ENCODE measurements at places on chromosomes 12 and 14.

GRCh38 chr12:52351196-52352059 is 15.9 kb downstream of the KRT85 start:
- ATAC-seq = no peak

- no peak for ATAC-seq
Measured at GRCh38 chr12:96578526-96579125, 89.2 kb downstream of the CFAP54 start.

DNA sequence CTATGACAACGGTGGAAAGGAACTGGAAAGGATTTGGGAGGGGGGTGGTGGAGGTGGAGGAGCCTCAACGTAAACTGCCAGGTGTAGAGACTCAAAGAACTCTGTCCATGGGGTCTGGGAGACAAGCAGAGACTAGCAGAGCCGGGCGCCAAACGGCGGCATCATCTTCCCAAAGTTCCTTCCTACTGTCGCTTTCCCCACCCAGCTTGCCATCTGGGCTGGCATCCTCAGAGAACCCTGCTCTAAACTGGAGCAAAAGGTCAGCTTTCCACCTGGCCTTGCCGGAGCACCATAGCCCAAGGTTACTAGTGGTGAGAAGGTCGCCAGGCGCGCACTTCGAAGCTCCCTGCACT is 4.0 kb upstream of the IRF2BPL start:
- no peak for ATAC-seq

- no peak for ATAC-seq
Measured at GRCh38 chr12:4238577-4238976, 35.0 kb upstream of the CCND2 start.

DNA sequence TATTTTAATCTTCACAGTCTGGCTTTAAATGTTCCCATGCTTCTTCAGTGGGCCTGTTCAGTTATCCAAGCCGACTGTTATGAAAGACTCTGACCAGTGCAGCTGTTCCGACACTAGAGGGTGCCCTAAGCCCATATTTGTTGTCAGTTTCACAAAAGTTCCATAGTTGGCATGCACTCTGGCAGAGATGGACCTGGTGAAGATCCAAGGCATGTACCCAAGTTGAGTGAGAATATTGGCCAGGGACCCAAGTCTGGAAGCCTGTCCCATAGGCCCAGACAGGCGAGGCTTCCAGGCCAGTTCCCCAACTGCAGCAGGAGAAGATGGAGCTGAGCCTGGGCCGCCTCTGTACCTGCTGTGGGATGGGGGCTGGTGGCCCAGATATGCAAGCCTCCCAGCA is 27.4 kb upstream of the GUCY2C start:
- ATAC-seq = peak; percentile 22

DNA sequence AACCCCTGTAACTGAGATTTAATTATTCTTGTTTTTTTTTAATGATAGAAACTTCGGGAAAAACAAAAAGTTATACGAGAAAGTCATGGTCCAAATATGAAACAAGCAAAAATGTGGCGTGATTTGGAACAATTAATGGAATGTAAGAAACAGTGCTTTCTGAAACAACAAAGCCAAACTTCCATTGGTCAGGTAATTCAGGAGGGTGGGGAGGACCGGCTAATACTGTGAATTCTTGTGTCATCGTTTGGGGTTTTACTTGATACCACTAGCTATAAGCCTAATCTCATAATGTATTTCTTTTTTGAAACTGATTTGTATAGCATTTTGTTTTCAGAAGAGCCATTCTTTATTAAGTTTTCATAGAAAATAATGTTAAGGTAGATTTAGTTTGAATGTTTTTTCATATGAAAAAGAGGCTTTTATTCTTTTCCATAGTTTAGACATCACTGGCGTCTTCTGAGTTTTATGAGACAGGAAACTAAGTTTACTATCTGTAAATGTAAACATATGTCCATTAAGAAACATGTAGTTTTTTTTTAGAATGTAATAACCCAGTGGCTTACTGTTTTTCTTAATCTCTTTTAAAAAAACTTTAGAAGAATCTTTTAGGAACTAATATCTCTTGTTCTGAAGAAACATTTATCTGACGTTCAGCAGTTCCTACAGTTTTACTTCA is 62.9 kb upstream of the ATP2A2 start:
- no peak for ATAC-seq

GRCh38 chr14:99412117-99413061 is 68.3 kb downstream of the SETD3 start:
- ATAC-seq = no peak

GRCh38 chr14:82403987-82404386 is 870.3 kb upstream of the SEL1L start:
- ATAC-seq = no peak

- no peak for ATAC-seq
Measured at GRCh38 chr14:38522724-38523123, 266.8 kb upstream of the CLEC14A start.

GRCh38 chr14:33914676-33915516 is 36.0 kb downstream of the EGLN3 start:
- ATAC-seq = peak; percentile 65

DNA sequence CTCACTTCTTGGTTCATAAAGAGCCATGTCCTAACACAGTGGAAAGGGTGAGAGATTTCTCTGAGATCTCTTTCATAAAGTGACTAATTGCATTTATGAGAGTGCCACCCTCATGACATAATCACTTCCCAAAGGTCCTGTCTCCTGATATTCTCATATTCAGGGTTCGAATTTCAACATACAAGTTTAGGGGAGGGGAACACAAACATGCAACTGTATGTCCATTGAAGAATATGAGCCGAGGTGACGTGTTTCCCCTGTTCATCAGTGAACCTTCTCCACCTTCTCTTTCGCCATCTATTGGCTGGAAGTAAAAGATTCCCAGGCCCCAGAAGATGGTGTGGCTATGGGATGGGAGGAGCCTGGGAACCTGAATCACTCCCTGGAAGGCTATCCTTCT is 354.2 kb upstream of the ATP2B1 start:
- ATAC-seq = no peak

- ATAC-seq = no peak
Measured at GRCh38 chr12:75239987-75240386, 30.3 kb upstream of the KCNC2 start.

DNA sequence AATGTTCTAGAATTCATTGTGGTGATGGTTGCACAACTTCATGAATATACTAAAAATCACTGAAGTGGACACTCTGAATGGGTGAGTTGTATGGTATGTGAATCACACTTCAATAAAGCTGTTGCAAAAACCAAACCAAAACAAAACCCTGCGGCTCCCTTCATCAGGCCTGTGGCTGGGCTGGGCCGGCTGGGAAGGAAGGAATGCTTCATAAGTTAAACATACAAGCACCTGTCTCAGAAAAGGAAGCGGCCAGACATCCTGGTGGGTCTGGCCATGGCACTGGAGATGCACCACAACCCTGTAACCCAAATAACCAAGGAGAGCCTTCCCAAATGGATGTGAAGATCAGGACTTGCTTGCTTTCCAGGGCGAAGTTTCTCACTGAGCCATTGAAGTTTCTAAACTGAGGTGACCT is 34.9 kb downstream of the TTC7B start:
- no peak for ATAC-seq

DNA sequence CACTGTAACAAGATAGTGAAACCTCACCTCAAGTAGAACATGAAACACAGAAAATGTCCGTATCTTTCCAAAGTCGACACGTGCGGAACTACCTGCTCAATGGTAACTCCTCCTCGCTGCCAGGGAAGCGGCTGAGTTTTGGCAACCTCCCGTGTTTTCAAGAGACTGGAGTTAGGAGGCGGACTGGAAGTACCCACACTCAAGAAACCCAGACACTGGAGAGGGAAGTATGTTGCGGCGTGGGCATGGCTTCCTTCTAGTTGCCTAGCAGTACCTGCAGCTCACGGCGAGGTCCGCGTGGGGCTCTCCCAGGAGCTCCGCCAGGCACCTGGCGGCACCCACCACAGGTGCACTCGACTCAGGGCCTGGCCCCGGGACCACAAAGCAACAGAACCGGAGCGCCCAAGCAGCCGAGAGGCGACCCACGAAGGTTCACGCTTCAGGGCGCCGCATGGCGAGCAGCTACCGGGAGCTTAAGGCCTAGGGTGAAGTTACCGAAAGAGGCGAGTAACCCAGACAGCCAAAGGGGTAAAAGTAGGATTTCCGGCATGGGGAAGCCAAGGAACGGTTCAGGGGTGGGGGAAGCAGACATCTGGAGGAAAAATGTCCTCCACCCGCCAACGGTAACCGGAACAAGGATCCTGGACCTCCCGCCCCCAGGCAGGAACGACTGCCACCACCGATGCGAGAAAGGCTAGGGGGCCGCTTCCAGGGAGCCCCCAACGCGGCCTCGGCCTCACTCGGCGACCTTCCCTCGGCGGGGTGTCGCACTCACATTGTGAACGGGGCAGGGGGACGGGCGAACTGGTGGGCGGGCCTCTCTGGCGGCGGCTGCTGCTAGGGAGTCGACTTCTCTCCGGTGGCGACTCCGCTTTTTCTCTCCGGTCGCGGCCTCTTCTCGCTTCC is 608 bp downstream of the PTGES3 start:
- ATAC-seq = no peak

- no peak for ATAC-seq
Measured at GRCh38 chr12:25792031-25792430, 166.5 kb upstream of the RASSF8 start.

DNA sequence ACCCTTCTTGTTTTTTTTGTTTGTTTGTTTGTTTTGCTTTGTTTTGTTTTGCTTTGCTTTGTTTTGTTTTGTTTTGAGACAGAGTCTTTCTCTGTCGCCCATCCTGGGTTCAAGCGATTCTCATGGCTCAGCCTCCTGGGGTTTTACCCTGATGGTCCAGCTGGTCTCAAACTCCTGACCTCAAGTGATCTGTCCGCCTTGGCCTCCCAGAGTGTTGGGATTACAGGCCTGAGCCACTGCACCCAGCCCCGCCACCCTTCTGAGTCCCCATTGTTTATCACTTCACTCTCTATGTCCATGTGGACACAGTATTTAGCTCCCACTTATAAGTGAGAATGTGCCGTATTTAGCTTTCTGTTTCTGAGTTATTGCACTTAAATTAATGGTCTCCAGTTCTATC is 36.9 kb upstream of the BICD1 start:
- no peak for ATAC-seq

- no peak for ATAC-seq
Measured at GRCh38 chr12:45828402-45828801, 98.9 kb downstream of the ARID2 start.

DNA sequence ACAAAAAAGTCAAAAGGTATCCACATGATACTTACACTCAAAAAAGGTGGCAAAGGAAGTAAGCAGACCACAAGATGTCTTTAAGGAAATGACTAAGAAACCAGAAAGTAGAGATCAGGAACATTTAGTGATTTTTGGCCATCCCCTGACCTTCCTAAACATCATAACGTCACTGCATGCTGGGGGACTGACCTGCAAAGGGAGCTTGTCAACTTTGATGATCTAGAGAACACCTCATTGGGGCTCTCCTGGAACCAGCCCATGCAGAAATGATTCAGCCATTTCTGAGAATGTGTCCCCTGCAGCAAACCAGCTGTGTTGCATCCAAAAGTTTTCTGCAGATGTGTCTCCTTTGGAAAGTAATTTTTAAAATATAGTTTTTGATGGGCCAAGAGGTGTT is 152.2 kb upstream of the RASSF8 start:
- no peak for ATAC-seq

- ATAC-seq = no peak
Measured at GRCh38 chr12:128840862-128841468, 12.3 kb upstream of the GLT1D1 start.

- ATAC-seq = no peak
Measured at GRCh38 chr12:614411-614970, 48.8 kb downstream of the NINJ2 start.

DNA sequence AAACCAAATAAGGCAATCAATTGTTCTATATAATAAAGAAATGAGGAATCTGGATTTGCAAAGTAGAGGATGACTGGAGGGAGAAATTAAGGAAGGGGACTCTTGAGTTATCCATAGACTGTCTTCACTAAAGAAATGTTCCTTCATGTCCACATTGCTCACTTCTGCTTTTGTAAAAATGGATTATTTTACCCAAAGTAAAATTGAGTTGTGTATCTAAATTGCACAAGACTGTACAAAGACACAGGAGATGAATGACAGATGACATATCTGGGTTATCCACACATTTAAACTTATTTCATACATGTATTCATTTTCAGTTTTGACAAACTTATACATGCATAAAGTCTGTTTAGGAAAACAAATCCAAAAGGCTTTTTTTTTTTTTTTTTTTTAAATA is 11.3 kb downstream of the ATP2B1 start:
- ATAC-seq = no peak

DNA sequence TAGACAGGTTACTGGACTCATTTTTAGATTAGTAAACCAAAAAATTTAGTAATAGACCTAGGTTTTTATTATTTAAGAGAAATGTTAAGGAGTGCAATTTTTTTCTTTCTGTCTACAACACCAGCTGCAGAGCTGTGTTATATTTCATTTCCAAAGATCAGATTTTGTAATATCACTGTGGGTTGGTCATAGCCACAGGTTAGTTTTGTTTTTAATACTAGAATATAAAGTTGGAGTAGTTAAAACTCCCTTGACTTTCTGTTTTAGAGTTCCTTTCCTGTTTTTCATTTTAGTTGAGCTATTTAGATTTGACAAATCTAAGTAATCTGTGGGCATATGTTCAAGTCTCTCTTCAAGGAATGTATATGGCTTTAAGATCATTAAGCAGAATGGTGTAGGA is 30.7 kb upstream of the GARIN2 start:
- no peak for ATAC-seq

DNA sequence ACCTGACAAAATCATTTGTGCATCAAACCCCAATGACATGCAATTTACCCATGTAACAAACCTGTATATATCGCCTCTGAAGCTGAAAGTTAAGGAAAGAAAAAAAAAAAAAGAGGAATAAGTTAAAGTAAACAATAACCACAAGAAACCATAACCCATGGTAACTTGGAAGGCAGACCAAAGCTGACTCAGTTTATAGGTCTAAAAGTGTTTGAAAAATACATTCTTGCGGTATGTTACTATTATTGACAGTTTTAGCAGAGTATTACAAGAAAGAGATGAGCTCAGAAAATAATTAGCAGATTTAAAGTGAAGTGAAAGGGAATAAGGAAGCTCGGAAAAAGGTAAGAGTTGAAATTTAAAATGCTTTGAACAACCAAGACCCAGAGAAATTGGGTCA is 34.4 kb upstream of the MGAT4C start:
- no peak for ATAC-seq

DNA sequence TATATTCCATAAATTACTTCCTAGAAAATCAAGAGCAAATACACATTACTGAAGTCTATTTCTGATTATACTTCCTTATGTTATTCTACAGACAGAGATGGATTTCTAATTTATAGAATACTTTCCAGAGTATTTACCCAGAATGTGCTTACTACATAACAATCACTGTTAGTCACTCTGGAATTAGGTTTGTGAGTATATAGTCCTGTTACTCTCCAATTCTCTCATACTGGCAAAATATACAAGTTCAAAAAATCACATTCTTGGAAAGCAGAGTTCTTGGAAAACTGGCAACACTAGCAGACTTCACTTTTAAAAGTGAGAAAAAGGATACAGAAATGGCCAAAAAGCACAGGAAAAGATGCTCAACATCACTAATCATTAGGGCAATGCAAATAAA is 7.3 kb downstream of the PPP2R5E start:
- no peak for ATAC-seq
